ENCODE measurements at places on chromosomes 12 and 14. TPM values are rescaled to one million over a fixed set of nuclear protein-coding genes. Genes with fewer than 3 reads are reported as not detected.

GRCh38 chr12:112252184-112252583 lies 126.8 kb downstream of the TRAFD1 start:
- no peak for DNase-seq

GRCh38 chr12:42643881-42644579 lies 54.5 kb upstream of the PRICKLE1 start:
- DNase-seq: no peak

- DNase-seq: no peak
These were observed 46.0 kb upstream of the KTN1 start for GRCh38 chr14:55533960-55534359.

- no peak for DNase-seq
These were observed 1.5 kb downstream of the CLECL1 start for GRCh38 chr12:9731393-9731792.

DNA sequence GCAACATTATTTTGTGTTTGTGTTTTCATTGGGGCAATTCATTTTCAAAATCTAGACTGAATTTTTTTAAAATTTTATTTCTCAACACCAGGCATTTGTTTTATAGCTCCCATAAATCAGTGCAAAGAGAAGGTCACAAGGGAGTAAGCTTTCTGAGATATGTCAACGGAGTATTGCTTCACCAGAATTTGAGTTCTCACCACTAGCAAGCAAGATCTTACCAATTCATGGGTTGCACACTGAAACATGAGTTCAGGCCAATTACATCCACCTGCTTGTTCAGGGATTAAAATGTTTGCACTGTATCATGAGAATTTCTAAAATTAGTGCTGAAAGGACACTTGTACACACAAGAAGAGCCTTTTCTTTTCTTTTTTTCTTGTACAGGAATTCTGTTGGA lies 121.9 kb downstream of the CAND1 start:
- DNase-seq: no peak

Gene TC2N
- 2.5 TPM for total RNA-seq

Gene LRR1
- total RNA-seq: 8.0 TPM
